Stimulated activated CD4-positive, alpha-beta T cell treated with anti-CD3 and anti-CD28 coated beads, Interleukin-15, amount 100 ng/mL, for 24 hours (primary cell): ENCODE measurements at places on chromosomes 7 and 10.
A peak's percentile ranks its signal among the peaks of the same experiment; 100 is the strongest.

DNA sequence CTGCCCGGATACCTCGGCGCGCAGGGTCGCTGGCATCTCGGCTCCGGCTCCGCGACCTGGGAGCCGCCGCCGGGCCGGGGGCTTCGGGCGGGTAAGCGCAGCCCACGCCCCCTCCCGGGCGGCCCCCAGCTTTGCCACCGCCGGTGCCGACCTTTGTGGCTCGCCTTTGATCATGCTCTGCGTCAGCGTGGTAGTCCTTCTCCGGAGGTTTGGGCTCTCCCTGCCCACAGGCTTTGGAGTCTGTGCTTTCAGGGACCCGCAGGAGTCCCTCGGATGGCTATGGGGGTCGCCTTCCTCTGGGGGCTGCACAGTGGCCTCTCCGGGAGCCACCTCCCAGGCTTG lies 7.3 kb downstream of the ATP6V1F start:
- DNase-seq, result peak; percentile 43

- DNase-seq, result no peak
These were observed 750.7 kb downstream of the SORCS3 start for GRCh38 chr10:105391670-105392351.

DNA sequence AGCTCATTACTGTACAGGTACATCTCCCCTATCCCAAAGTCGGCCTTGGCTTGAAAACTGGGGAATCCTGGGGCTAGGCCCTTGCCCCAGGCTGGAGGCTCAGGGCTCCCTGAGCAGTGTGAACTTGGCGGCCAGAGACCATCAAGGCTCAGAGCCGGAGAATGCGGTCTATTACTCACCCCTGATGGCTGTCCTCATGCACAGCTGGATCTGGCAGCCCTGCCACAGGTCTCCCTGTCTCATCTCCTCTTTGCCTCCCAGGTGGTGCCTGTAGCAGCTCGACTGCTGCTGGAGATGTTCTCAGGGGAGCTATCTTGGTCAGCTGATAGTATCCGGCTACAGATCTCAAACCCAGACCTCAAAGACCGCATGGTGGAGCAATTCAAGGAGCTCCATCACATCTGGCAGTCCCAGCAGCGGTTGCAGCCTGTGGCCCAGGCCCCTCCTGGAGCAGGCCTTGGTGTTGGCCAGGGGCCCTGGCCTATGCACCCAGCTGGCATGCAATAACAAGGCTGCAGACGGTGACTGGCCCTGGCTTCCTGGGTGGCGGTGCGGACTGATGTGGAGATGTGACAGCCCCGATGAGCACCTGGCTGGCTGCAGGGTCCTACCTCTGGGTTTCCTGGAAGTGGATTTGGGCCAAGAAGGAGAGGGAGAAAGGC lies 10.7 kb downstream of the IRF5 start:
- no peak for DNase-seq

DNA sequence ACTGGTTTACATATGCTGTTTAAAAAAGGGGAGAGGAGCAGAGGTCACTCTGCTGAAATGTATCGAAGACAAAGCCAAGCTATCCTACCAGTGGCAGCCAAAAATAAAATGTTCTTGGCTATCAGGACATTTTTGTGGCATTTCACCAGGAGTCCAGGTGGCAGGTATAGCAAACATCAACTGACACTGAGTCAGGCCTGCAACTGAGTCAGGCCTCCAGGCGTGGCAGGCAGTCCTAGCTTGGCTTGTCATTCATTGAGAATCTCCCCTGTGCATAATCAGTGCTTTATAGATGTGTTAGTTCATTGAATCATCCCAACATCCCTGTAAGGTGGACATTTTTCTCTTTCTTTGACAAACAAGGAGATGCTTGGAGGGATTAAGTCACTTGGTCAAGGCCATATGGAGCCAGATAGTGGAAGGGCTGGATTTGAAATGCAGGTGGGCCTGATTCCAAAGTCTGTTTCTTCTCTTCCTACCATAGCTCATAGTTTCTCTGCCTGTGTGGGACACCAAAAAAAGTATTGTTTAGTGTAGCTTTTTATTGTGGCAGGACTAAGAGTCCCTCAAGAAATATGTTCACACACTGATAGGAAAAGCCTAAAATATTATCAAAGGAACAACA lies 4.3 kb downstream of the DYNC1I1 start:
- no peak for DNase-seq

- no peak for DNase-seq
These were observed 2.0 kb downstream of the CPA2 start for GRCh38 chr7:130268463-130269317.

DNA sequence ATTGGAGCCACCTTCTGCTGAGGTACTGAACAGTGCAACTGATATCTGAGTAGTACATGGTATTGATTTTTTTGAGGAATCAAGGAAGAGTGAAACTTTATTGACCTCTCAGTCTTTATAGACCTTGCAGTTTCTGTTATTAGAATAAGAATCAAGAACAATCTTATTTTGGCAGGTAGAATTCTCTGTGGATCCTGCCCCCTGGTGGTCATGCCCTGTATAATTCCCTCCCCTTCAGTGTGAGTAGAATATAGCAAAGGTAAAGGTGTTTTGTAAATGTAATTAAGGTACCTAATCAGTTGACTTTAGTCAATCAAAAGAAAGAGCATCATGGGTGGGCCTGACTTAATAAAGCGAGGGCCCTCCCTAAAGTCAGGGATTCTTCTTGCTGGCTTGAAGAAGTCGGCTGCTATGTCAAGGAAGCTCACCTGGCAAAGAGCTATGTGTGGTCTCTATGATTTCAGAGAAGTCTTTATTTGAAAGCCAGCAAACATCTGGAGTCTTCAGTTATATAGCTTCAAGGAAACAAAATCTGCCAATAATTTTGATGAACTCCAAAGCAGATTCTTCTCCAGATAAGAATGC lies 142.8 kb downstream of the LSM5 start:
- DNase-seq, result peak; percentile 50

- DNase-seq, result no peak
These were observed 99.7 kb downstream of the PAXIP1 start for GRCh38 chr7:154903083-154903731.

GRCh38 chr7:41328544-41328943 lies 374.3 kb downstream of the INHBA start:
- DNase-seq, result no peak

- DNase-seq, result no peak
These were observed 69.2 kb upstream of the SLC39A12 start for GRCh38 chr10:17882557-17882956.

DNA sequence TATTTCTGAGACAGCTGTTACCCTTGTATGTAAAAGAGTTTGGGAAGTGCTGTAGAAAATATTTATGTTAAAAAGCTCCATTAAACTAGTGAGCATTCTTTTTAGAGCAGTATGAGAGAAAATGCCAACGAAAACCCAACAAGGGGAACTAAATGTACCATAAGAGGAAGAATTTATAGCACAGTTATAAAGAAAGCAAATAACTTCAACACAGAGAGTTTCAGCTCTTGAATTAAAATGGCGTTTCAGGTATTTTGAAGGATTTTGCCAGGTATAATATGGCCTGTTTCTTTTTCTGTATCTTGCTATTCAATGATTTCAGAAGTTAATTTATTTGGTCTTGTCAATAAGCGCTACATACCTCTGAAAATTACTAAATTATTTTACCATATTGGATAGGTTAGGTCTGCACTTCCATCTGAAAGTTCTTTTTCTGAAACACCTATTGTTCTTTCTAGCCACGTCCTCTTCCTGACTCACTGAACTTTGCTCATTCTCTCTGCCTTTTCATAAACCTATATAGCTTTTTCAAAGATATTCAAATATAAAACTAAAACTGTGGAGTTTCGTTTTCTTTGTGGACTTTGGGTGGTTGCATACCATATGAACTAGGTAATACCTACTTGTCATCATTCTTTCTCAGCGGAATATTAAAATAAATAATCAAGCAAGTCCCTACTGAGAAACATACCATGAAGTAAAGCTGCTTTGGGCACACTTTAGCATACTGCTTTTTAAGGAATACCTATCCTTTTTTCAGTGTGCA lies 136.1 kb downstream of the SEMA3A start:
- no peak for DNase-seq

- no peak for DNase-seq
These were observed 792.9 kb upstream of the GHITM start for GRCh38 chr10:83346266-83346910.

GRCh38 chr7:139118805-139119485 lies 9.4 kb upstream of the ZC3HAV1 start:
- DNase-seq, result no peak

DNA sequence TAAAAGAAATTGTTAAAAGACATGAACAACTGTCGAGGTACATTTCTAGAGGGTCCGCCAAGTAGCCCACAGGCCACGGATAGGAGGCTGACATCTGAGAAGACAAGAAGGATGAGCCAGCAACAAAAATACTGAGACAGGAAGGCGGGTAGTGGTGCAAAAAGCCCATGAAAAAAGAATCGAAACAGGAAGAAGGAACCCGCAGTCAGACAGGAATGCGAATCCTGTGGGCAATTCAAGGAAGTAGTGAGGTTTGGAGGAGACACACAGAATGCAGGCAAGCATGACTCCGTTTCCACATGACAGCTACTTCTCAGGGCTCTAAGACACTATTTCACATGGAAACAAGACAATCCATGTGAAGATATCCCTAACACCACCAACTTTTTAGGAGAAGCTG lies 125.2 kb downstream of the DOCK4 start:
- DNase-seq, result no peak

DNA sequence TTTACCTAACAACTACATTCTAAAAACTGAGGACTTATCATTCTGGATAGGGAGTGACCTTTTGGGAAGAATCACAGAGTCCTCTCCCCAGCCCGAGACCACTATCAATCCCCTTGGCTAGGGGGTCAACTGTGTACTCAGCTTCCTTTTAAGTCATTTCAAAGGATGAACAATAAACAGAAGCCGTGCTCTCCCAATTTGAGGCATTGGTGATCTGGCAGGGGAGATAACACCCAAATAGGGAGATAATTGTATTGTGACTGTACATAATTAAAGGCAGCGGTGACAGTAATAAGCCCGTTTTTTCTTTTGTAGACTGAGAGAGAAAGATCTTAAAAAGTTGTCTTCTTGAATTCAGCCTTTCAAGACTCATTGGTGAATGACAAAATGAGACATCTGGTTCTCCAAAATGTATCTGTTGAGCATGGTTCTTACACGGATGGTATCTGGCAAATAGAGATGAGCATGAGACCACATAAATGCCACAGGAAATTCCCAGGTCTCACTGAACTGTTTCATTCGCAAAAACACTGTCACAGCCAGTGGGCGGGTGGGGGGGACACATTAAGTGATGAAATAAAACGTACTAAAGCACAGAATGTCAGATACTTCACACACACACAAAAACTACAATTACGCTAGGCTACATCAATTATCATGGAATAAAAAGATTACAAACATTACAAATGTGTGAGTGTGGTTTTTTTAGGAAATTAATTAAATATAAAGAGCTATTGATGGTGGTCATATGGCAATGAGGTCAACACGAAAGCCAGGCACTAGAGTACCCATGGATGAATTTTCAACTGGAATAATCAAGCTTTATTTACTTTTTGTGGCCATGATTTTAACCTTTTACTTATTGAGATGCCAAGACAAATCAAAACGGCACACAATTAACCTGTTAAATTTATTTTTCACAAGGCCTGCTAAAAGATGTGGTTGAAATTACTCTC lies 108.4 kb downstream of the HIPK2 start:
- DNase-seq, result peak; percentile 36

DNA sequence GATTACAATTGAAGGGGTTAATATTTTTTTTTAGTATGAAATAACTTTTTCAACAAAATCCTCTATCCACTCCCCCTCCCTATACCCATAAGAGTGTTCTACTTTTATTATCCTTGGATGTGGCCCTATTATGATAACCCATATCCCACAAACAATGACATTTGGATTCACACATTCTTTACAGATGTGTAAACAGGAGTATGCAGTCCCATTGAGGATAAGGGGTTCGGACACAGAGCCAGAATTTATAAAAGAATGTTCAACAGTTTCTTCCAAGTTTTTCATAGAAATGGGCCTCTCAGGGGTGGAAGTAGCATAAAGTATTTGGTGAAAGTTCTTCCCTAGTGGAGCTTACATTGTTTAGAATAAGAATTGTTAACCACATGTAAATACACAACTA lies 16.1 kb upstream of the PCLO start:
- DNase-seq, result no peak

DNA sequence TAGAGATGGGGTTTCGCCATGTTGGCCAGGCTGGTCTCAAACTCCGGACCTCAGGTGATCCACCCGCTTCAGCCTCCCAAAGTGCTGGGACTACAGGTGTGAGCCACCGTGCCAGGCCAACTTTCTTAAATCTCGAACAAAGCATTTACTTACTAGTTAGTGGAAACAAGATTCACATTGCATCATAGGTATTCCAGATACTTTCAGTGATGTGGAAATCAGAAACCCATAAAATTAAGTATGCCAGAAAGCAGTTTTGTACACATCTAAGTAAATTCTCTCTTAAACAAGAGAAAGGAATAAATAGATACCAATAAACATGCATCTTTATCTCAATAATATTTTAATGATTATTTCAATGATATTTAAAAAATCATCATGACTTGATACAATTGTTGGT lies 75.5 kb downstream of the DGKI start:
- no peak for DNase-seq

- DNase-seq, result no peak
These were observed 533.8 kb upstream of the LRRN3 start for GRCh38 chr7:110557136-110557535.

- no peak for DNase-seq
These were observed 103.8 kb upstream of the APBB1IP start for GRCh38 chr10:26334232-26334931.
